SW480 (cell line): ENCODE measurements at places on chromosomes 11 and 22.

DNA sequence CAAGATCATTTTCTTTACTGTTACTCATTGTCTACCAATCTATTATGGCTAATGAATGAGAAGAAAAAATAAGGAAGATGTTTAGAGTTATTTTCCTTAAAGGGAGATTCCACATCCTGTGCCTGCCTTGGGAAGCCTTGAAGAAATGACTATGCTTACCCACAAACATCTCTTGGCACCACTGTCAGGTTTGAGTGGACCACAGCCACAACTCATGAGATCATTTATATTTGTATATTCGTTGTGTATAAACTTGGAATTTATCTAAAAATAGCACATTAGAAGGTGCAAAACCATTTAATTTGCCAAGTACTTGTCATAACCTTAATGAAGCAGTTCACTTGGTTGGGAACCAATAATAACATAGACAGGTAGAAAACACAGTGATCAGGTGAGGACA is 740.8 kb downstream of the DLG2 start:
- no peak for DNase-seq

DNA sequence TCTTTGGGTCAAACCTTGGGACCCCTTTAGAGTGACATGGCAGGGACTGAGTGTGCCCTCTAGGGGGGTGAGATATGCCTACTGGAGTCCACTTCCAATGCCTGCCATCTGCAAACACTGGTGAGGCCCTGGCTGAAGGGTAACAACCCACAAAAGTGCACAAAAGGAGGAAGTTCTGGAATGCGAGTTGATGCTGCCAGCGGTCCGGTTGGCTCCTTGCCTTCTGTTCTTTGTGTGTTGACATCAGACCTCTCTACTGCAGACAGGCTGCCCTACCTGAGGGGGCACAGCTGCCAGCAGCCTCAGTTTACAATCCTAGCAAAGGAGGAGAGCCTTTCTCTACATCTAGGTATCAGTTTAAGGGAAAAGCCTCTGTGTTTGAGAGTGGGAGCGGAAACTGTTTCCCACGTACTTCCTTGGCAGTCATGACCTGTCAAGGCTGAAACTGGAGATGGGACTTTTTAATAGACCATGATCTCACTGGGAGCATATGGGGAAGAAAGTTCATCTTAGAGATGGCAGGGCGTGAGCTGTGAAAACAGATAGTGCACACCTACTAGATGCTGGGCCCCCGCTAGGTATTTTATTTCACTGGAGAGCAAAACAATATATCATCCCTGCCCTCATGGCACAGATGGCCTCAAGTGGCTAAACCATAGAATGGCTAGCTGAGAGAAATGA is 27.2 kb downstream of the BMAL1 start:
- DNase-seq = no peak

GRCh38 chr11:86675017-86675416 is 2.6 kb upstream of the ME3 start:
- no peak for DNase-seq

- DNase-seq = no peak
These were observed 14.2 kb downstream of the STARD10 start for GRCh38 chr11:72779495-72780128.

- no peak for DNase-seq
These were observed 14.2 kb downstream of the PRR33 start for GRCh38 chr11:1877211-1878136.

DNA sequence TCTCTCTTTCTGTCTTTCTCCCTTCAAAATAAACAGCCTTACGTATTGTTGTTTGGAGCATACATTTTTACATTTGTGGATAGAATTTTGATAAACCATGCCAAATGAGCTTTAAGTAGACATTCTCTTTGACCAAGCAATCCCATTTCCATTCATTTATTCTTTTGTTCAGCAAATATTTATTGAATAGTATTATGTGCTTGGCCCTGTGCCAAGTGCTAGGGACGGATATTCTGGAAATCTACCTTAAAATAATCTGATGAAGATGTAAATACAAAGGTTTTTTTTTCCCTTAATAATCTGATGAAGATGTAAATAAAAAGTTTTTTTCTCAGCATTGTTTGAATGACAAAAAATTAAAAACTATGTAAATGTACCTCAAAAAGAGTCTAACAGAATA is 2.1 kb downstream of the OLFML1 start:
- no peak for DNase-seq

DNA sequence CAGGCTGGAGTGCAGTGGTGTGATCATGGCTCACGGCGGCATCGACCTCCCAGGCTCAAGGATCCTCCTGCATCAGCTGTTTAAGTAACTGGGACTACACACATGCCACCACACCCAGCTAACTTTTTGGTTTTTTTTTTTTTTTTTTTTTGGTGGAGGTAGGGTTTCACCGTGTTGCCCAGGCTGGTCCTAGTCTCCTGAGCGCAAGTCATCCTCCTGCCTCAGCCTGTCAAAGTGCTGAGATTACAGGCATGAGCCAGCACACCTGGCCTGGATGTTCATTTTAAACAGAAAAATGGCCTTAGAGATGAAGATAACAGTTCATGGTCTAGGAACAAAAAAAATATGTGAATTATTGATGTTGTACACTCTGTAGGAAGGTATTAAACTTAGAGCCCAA is 13.6 kb upstream of the SLC25A18 start:
- DNase-seq = no peak

GRCh38 chr11:64086258-64087123 is 50.8 kb downstream of the FLRT1 start:
- peak; percentile 35 for DNase-seq

DNA sequence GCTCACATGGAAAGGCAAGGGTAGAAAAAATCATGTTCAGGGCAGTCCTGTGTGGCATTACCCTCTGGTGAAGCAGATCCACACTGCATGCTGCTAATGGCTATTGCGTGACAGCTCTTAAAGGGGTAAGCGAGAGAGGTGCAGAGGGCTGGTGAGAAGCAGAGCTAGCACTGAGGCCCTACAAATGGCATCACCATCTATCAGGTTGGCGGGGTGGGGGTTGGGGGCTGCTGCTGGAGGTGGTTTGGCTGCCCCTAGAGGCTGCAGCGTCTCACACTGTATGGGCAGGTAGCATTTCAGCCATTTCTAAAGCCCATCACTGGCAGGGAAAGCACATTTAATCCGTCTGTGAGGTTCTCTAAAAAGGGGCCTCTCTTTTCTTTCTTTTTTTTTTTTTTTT is 16.9 kb upstream of the TMA7B start:
- no peak for DNase-seq

- peak; percentile 46 for DNase-seq
These were observed 72.7 kb downstream of the AMBRA1 start for GRCh38 chr11:46520971-46521745.

DNA sequence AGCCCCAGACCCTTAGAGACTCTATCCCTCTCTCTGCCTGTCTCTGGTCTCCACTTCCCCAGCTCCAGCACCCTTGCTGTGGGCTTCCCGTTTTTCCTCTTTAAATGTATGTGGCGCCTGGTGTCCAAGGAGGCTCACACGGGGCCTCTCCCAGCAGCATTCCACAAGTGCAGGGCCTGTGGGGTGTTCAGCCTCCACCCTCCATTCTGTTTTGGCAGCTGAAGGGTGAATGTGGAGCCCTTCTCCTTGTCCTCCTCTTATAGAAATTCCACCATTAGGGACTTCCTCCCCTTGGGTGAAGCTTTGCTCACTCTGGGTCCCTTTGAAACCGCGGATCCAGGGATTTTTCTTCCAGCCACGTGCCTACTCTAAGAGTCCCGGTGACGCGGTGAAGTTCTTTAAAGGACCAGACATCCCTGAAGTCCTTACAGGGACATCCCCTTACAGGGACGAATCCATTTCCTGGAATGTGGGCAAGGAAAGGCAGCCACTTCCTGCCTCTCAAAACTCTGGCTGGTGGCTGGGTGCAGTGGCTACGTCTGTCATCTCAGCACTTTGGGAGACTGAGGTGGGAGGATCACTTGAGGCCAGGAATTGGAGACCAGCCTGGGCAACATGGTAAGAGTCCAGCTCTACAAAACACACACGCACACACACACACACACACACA is 1.6 kb upstream of the TSPAN18 start:
- no peak for DNase-seq

- no peak for DNase-seq
These were observed 137.7 kb upstream of the BLID start for GRCh38 chr11:122253589-122254231.

DNA sequence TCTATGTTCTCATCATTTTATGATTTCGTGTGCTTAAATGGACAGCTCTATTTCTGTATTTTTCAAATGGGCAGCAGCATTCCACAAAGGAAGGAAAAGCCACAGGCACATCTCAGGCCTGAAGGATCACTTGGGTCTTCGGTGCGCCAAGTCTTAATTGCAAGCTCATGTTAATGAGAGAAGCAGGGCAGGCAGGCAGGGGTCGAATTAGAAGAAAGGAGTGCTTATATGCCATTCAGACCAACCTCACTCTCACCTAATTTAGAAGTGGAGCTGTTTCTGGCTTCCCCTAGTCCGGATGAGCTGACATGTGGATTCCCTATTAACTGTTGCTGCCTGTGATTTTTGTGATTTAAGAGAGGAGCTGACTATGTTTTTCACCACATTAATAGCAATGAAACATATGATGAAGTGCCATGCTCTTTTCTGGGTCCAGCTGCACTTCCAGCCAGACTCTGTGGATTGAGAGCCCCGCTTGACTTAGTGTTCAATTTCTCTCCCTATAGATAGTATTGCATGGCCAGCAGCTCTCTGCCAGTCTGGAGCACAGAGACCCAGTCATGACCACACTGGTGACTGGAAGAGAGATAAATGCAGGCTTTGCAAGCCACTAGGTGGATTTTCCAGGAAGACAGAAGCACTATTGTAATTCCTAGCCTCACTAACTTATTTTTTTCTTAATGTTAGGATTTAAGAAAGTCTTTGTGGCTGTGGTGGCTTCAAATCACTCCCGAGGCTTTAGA is 373.9 kb upstream of the FAT3 start:
- no peak for DNase-seq

GRCh38 chr11:37632748-37633147 is 1034.7 kb upstream of the RAG2 start:
- DNase-seq = no peak

- no peak for DNase-seq
These were observed 82.7 kb downstream of the CSNK2A3 start for GRCh38 chr11:11270236-11270775.

GRCh38 chr11:17599460-17599925 is 52.4 kb downstream of the OTOG start:
- no peak for DNase-seq

- no peak for DNase-seq
These were observed 3.8 kb downstream of the MN1 start for GRCh38 chr22:27797520-27798391.

GRCh38 chr11:115334932-115335788 is 169.1 kb downstream of the CADM1 start:
- DNase-seq = peak; percentile 94

GRCh38 chr11:123151796-123152195 is 43.3 kb downstream of the CLMP start:
- no peak for DNase-seq

- no peak for DNase-seq
These were observed 952.7 kb downstream of the BRD1 start for GRCh38 chr22:48874956-48875355.

- DNase-seq = peak; percentile 64
These were observed 44.7 kb downstream of the CCDC90B start for GRCh38 chr11:83241291-83241946.

- DNase-seq = no peak
These were observed 615.7 kb downstream of the INSC start for GRCh38 chr11:15730263-15730994.

- no peak for DNase-seq
These were observed 36.1 kb downstream of the PPFIA1 start for GRCh38 chr11:70306586-70307033.

- DNase-seq = no peak
These were observed 3.9 kb downstream of the POLD4 start for GRCh38 chr11:67349457-67349856.

DNA sequence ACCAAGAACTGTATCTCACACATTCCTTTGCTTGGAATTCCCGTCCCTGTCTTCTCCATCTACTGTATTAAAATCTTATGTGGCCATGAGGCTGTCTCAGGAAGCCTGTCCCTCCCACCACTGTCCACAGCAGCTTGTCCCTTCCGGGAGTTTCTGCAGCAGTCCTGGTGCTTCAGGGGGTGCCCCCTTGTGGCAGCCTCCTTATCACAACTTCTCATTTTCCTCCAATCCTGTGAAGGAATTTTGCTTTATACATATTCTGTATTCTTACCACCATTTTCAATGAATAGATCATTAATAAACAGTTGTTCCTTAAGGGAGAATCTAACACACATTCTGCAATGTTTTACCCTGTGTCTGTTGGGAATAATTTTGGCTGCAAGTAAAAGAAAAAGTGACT is 220.4 kb upstream of the RAG2 start:
- DNase-seq = peak; percentile 18

GRCh38 chr11:115493488-115493887 is 10.7 kb downstream of the CADM1 start:
- no peak for DNase-seq

DNA sequence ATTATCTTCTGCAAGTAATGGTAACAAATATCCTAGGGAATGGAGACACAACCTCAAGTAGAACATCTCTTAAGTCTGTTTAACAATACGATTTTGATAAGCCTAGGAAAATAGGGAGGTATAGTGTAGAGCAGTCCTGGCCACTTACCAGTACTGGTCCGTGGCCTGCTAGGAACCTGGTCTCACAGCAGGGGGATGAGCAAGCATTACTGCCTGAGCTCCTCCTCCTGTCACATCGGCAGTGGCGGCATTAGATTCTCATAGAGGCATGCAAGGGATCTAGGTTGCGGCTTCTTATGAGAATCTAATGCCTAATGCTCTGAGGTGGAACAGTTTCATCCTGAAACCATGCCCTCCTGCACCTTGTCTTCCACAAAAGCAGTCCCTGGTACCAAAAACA is 4.4 kb downstream of the OR51V1 start:
- no peak for DNase-seq
